Omental fat pad (tissue), 4 donors: ENCODE measurements at places on chromosomes 16 and 17.

GRCh38 chr17:351875-352420, 659 bp downstream of the RPH3AL start:
- DNase-seq: no peak

GRCh38 chr16:76766538-76766937, 424.5 kb upstream of the MON1B start:
- no peak for DNase-seq

- no peak for DNase-seq
Measured at GRCh38 chr17:77131904-77132303, 8.9 kb upstream of the SEC14L1 start.

DNA sequence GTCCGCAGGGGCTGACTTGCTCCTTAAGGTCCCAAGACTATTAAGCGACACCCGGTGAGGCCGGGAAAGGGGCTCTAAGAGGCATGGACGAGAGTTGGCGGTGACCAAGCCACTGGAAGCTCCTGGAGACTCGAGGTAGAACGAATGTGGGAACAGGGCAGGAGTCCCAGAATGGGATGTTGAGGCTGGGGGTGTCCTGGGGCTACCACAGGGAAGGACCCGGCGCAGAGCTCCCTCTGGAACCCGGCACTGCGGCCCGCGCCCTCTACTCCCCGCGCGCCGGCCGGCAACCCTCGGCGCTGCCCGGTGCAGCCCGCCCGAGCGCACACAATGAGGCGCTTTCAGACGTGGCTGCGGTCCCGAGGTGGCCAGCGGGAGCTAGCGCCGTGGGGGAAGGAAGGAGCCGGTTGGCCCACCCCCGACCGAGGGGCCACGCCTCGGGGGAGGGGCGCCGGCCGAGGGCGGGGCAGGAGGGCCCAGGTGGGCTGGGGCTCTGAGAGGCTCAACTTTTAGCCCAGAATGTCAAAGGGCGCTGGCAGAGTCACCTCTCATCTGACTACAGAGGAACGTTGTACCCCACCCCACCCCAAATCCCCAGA, at the start of gene CHST6:
TSS of gene CHST6 (minus strand) at position 366 of the 599 bp plus-strand sequence. CDS start 15,613 bp downstream, outside the sequence.
- DNase-seq: no peak

DNA sequence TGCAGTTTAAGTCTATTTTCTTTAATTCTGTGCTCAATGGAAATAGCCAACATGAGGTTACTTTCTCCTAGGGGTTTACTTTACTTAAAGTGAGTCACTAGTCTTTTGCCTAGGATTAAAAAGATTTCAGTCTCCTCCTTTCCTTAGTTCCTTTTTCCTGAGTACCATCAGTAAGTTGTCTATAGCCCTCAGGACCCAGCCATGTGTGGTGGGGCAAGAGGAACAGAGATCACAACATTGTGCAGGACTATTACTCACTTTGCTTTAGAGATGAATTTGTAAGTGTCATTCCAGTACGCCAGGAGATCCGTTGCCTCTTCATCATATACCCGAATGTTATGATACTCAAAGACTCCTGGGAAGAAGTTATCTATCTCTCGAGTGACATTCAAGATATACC, 27.7 kb upstream of the CORO6 start:
- DNase-seq: no peak

- DNase-seq: no peak
Measured at GRCh38 chr17:74226252-74226651, 12.9 kb downstream of the TTYH2 start.

DNA sequence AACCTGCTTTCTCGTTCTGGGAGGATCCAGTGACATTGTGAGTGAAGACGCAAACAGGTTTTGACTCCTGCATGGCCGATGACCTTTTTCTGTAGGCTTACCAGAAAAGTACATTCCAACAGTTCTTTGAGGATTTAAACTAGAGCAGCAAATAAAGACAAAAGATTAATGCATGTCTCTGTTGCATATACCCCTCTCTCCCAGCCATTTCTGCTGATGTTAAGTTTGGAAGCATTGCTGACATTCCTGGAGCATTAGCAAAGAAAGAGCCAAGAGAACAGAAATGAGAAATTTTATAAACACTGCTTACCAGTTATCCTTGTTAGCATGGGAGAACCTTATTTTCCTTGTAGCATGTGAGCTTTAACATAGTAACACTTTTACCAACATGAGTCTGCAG, 49.3 kb downstream of the SIAH1 start:
- no peak for DNase-seq

- DNase-seq: no peak
Measured at GRCh38 chr17:58611331-58611730, 80.5 kb downstream of the TEX14 start.

DNA sequence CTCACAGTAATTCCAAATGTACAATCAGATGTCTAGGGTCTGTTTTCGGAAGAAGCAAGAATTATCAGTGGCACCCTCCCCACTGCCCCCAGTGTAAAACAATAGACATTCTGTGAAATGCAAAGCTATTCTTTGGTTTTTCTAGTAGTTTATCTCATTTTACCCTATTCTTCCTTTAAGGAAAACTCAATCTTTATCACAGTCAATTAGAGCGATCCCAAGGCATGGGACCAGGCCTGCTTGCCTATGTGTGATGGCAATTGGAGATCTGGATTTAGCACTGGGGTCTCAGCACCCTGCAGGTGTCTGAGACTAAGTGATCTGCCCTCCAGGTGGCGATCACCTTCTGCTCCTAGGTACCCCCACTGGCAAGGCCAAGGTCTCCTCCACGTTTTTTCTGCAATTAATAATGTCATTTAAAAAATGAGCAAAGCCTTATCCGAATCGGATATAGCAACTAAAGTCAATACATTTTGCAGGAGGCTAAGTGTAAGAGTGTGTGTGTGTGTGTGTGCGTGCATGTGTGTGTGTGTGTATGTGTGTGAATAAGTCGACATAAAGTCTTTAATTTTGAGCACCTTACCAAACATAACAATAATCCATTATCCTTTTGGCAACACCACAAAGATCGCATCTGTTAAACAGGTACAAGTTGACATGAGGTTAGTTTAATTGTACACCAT, 59.7 kb downstream of the HLF start:
- DNase-seq: no peak

DNA sequence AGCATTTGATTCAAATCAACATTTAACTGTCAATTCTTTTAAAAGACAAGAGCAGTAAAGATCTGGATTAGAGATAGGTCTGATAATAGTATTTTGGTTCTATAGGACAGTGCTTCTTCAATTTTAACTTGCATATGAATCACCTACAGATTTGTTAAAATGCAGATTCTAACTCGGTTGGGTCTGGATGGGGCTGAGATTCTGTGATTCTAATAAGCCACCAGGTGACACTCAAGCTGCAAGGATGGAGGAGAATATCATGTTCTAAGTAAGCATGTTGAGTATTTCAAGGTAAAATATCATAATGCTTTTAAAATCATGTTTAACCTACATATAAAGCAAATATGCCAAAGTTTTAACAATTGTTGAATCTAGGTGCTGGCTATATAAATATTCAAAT, 15.8 kb downstream of the TSPOAP1 start:
- DNase-seq: no peak

DNA sequence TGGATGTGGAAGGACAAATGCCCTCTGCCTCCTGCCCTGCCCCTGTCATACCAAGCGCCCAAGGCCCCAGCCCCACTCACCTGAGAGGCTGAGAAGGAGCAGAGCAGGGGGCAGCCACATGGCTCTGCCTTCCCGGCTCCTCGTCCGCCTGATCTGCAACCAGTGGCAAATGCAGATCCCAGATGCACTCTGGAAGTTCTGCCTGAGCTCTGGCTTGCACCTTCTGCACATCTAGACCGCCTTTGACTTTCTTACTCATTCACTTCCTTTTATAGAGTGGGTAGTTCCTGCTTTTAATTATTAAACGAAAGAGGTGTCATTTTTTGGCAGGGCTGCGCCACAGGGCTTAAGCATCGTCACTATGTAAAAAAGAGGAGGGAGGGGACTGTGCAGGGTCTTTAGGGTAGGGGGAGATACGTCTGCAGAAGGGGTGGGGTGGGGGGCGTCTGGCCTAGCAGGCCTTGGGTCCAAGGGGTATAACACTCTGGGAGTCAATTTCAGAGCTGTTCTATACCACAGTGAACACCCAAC, at the start of gene CD300LB:
TSS of gene CD300LB (minus strand) at position 245 of the 531 bp plus-strand sequence. CDS start at position 120, 125 bp downstream.
- DNase-seq: no peak

DNA sequence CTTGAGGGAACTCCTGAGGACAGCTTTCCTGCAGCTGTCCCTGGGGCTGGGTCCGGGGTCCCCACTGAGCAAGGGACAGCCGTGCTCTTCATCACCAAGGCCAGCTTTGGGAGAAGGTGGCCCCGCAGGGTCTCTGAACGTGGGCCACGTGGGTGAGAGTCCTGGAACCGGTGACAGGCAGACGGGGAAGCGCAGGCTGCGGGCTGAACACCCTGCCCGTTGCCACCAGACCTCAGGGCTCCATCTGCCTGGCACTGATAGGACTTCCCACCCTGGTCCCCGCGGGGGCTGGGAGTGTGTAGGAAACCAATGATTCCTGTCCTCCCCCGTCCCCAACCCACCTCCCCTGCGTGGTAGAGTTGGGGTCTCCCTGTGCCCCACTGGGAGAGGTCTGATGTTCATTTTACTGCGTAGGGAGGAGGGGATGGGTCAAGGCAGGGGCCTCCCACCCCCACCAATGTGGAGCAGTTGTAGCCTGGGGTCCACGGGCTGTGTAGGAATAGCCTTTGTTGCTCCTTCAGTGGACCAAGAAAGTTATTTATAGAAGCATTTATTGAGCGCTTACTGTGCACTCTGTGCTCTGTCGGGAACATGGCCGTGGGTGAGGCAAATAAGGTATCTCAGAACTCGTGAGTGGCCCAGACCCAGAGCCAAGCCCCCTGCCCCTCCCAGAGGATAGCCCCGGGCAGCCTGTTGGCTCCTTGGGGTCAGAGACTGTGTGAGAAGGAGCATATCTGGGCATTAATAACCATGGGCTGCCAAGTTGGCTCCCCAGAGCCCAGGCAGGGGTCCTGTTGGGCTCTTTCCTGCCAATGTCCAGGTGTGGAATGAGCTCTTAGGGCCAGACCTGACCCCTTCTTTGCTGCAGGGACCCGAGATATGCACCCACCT, 1.3 kb downstream of the ADGRG1 start:
- no peak for DNase-seq

DNA sequence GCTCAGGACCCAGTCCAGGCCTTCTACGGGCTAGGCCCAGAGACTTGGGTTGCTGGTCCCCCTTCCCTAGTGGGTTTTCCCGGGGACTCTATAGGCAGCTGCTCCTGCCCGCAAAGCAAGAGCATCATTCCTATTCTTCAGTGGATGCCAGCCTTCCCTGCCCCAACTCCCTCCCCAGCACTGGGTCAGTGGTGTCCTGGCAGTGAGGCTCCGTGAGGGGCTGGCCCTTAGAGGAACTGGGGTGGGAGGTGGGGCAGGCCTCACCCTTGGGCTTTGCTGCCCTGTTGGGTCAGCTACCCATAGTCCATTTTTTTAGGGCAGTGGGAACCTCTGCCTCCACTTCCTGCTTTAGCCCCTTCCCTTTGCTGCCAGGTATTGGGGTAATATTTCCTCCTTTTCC, 7.9 kb upstream of the PLEKHG4 start:
- DNase-seq: no peak
